Germinal center (tissue), 1 donor: ENCODE measurements at places on chromosomes 3 and 15.

DNA sequence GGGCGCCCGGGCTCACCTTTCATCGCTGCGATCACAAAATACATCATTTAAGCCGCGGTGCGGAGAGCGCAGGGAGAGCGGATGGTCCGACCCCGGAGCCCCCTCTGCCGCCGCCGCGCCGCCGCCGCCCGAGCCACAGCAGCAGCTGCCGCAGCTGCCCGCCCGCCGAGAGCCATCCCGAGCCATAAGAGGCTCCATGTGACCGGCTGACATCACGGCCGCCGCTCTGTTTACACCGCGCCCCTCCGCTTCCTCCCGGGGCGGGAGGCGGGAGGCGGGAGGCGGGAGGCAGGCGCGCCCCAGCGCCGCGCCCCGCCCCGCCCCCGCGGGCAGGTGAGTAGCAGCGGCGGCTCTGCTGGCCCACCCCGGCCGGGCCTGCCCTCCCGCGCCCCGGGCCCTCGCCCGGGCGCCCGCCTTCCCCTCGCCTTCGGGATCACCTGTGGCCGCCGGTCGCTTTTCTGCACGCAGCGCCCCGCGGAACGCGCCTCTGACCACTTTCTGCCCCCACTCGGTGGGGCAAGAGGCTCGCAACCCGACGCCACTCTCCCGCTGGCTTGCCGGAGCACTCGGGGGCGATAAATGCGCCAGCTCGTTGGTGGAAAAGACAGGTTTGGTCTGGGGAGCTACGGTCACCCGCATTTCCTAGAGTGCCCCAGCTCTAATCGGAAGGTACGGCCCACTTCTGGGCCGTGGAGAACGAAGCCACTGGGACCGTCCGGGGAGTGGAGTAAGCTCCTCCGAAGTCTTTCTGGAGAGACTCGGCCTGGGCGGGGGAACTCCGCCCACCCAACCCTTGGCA is 113.6 kb upstream of the ICE2 start:
- DNase-seq: peak; percentile 65

- no peak for DNase-seq
Observed at GRCh38 chr15:85745023-85745422, 49.7 kb downstream of the KLHL25 start.

DNA sequence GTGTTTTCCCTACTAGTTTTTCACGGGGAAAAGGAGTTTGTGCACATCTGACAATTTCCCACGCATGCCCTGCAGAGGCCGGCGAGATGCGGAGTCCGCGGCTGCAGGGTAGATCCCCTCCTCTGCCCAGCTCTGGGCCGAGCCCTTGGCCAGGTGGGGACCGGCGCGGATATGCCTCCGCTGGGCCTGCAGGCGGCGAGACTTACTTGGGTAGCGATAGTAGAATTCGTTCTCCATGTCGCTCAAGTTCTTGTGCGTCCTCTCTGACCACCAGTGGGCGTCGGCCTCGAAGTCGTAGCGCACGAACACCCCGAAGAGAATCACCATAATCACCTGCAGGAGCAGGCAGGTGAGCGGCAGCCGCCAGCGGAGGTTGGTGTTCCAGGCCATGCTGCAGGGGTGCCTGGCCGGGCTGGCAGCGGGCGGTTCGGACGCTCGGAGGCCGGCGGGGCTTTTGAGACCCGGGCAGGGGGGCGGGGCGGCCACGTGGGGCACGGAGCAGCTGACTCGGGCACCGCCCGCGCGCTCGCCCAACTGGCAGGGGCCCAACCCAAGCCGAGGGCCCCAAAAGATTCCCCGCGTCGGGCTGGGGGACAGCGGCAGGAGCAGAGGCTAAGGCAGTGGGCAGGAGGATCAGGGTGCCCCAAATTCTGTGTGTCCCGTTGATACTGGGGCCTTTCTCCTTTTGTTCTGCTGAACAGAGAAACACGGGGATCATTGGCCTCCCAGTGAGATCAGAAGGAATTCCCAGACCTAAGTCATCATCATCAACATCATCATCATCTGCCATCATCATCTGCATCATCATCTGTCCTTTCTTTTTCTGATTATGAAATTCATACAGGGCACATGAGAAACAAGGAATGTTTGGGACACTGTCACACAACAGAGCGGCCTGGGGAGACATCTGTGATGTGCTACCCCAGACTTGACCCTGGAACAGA is at the start of gene RHCG:
Gene RHCG (minus strand): TSS at position 429 of the 944 bp plus-strand sequence. CDS start 39 bp downstream, at position 390.
- DNase-seq: peak; percentile 20

GRCh38 chr3:129738172-129738571 is 131.7 kb upstream of the PLXND1 start:
- no peak for DNase-seq

- DNase-seq: no peak
Observed at GRCh38 chr3:99710094-99710493, 71.7 kb downstream of the COL8A1 start.

DNA sequence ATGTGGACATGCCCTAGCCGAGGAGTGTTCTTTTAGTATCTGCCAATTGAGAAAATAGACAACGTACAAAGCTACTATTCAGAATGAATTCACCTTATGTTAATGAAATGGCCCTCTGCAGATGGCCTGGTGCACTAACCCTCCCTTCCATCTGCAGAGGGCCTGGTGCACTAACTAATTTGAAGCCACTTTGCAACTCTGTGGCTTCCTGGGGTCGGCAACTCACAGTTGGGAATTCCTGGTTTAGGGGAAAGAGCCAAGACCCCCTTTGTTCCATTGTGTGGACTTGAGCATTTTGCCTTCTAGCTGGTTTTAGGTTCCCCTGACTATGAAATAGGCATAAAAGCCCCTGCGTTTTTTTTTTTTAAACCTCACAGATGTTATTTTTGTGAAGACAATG is 204.3 kb upstream of the UBE3A start:
- no peak for DNase-seq

DNA sequence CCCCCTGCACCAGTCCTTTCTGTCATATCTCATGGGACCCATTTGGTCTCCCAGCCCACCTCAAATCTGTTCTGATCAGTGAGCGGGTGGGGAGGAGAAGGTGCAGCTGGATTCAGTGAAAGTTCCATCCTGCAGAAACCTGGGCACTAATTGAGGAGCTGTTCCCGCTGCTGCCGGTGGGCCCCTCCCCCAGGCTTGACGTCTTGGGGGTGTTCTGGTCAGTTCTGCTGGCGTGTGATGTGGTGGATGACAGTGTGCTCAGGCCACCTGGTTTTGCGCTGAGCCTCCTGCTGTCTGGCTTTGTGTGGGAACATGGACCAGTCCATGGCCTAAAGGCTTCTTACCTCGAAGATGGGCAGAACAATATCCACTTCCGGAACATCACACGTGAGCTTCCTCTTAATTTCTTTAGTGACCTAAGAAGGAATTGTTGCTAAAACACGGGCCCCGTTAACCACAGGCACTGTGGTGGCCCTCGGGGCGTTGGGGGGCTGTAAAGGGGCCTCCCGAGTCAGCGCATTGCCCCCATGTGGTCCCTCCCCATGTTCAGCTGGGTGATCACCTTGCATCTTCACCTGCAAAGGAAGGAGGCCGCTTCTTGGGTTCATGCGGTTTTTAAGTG is 59.7 kb downstream of the RGMA start:
- no peak for DNase-seq

DNA sequence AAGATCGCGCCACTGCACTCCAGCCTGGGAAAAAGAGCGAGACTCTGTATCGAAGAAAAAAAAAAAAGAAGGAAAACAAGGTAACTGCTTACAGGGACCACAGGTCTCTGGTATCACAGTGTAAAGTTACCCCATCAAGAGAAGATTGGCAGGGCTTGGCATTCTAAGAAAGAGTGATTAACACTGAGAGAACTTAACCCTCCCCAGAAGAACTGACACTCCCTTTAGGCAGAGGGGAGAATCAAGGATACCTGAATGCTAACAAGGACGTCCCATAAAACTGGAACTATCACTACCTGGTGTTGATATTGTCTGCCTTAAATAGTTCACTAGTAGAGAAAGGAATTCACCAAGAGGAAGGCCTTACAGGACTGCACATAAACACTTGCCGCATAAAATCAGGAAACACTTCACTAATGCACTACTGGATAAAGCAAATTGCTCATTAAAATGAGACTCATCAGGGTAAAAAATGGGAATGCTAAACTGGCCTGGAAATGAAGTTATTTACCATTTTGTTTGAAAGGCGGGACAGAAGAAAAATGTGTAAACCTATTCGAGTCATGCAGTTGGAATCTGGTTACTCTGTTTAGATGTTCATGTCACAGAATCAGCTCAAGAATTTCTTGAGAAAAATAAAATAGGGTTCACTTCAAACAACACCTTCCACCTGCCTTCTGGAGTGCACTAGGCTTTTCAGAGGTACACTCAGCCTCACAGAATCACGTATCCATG is 121.6 kb downstream of the FOXP1 start:
- no peak for DNase-seq

GRCh38 chr3:150745832-150746231 is 17.1 kb downstream of the SIAH2 start:
- DNase-seq: no peak

DNA sequence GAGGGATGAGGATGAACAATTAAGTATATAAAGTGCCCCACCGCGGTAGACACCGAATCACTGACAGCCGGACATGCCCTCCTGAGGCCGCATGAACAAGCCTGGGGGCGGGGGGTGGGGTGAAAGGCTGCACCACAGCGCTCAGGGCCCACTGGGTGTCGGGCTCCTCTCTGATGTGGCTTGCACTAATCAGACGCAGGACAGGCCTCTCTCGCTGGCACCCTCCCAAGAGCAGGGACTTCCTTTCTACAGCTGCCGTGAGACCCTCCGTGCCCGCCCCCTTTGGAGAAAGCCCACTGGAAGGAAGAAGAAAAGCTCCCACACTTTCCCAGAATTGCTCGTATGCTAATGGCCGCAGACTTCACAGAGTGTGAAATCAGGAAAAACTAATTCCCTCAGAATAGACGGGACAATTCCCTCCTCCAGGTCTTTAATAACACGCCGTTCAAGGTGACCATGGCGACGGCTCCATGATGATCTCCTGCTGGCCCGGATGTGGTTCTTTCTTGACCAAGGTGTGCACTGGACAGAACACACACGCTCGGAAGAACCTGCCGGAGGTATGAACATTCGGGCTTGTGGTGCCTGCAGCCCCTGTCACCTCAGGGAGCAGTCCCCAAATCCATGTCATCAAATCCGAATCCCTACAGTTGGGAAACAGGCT is 32.0 kb downstream of the IQSEC1 start:
- DNase-seq: no peak

GRCh38 chr3:78497021-78497420 is 1270.8 kb downstream of the ROBO1 start:
- no peak for DNase-seq

DNA sequence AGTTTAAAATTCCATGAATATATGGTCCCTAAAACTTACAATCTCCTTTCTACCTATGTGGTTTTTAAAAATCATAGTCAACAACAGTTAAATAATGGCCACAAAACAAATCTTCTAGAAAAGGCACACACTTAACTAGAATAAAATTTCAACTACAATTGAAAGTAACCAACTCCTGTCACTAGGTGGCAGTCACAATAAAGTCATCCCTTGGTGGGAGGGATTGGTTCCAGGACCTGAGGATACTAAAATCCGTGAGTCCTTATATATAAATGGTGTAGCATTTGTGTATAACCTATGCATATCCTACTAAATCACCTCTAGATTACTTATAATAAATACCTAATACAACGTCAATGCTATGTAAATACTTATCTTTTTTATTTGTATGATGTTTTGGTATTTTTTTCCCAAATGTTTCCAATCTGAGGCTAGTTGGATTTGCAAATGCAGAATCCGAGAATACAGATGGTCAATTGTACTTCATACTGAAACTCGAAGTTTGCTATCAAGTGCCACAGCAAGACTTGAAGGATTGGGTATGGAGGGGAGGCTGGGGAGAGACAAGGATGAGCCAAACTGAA is 172.6 kb downstream of the FMN1 start:
- DNase-seq: peak; percentile 19

- no peak for DNase-seq
Observed at GRCh38 chr15:95929232-95929846, 401.2 kb upstream of the NR2F2 start.

DNA sequence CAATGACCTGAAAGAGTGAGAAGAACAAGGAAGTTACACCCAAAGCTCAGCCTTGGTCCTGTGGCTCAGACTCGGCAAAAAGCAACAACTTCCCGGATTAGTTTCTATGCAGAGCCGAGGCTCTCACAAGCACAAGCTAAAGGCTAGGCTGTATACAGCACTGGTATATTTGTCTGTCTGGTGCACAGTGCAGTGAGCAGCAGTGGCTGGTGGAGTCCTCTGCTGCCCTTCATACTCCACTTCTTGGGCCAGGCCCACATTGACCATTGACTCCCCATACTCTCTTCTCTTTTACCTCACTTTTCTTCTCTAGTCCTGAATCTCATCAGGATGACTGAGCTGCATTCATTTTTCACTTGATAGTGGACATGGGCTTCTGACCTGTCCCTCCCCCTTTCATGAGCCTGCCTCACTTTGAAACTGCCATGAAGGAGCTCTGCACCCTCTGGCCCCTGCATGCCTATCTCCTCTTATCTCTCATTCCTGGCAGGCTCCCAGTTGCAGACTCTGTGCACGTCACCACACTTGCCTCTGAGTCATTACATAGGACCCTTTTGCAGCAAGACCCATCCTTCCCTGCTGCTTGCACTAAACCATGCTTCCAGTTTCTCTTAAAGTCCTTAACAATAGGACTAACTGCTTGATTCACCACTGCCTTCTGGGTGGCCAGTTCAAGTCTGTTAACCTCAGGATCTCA is 379.3 kb downstream of the NTRK3 start:
- no peak for DNase-seq

- peak; percentile 15 for DNase-seq
Observed at GRCh38 chr15:43748376-43748775, 2.1 kb downstream of the PDIA3 start.

- DNase-seq: no peak
Observed at GRCh38 chr3:195178124-195178910, 92.6 kb downstream of the XXYLT1 start.

GRCh38 chr15:77010857-77011256 is 15.9 kb downstream of the PSTPIP1 start:
- DNase-seq: no peak

GRCh38 chr15:24944954-24945353 is 9.8 kb upstream of the SNRPN start:
- no peak for DNase-seq

GRCh38 chr15:51267051-51267702 is 71.2 kb downstream of the CYP19A1 start:
- DNase-seq: no peak

DNA sequence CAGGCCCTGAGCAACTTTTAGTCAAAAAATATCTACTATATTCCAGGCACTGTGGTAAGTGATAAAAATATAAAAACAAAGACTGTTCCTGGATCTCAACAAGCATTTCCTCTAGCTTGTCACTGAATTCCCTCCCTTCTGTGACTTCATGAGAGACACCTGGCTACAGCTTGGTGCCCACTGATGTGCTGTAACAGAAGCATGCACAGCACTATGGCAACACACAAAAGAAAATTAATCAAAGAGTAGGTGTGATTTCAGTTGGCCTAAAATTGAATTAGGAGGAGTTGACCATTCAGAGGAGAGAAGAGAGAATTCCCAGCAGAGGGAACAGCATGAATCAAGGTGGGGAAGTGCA is 158.9 kb upstream of the LPP start:
- DNase-seq: no peak

GRCh38 chr3:160977773-160978172 is 127.4 kb downstream of the B3GALNT1 start:
- no peak for DNase-seq
